ENCODE measurements at places on chromosomes 2 and 18.

- no peak for DNase-seq
Observed at GRCh38 chr18:25736516-25736915, 353.9 kb downstream of the SS18 start.

DNA sequence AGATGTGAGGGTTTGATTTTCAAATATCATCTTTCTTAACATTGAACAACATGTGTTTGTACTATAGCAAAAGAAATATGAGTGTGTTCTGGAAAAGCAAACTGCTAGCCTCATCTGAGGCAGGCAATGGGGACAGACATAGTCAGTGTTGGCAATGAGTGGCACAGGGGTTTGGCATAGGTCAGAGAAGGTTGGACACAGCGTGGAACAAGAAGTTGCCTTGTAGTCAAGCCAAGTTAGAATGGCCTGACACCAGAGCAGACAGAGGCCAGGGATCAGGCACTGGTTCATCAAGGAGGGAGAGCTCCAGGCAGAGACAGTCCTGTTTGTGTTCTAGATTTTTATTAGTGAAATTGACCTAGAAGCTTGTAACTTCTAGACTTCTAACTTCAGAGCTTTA lies 100.8 kb upstream of the TANK start:
- DNase-seq = no peak

- DNase-seq = no peak
Observed at GRCh38 chr2:165787334-165787733, 6.7 kb downstream of the GALNT3 start.

- DNase-seq = no peak
Observed at GRCh38 chr2:107721178-107721577, 105.5 kb upstream of the RGPD4 start.

- peak; percentile 41 for DNase-seq
Observed at GRCh38 chr2:111897924-111898702, at the start of gene MERTK. TSS of gene MERTK (plus strand) at chr2:111898607. CDS start at chr2:111898736, 129 bp downstream.

- DNase-seq = peak; percentile 51
Observed at GRCh38 chr18:46497129-46497528, 159.9 kb downstream of the LOXHD1 start.

DNA sequence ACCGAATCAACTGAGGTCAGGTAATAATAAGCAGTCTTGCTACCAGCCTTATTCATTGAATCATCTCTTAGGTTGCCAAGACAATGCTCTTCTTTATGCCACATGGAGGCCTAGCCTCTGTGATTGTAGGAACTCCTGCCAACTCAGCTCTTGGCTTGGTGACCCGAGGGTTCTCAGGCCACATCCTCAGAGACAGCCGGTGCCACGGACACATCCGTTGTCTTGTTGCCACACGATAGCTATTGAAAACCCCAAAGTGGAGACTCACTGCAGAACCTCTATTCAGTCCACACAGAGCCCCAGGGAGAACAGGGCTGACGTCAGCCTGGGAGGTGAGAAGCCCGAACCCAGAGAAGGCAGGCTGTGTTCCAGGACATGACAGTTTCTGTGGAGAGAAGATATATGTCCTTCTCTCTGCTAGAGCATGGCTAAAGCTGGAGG lies 53.5 kb upstream of the TGFA start:
- peak; percentile 29 for DNase-seq

- no peak for DNase-seq
Observed at GRCh38 chr2:195620501-195620900, 36.5 kb upstream of the SLC39A10 start.

DNA sequence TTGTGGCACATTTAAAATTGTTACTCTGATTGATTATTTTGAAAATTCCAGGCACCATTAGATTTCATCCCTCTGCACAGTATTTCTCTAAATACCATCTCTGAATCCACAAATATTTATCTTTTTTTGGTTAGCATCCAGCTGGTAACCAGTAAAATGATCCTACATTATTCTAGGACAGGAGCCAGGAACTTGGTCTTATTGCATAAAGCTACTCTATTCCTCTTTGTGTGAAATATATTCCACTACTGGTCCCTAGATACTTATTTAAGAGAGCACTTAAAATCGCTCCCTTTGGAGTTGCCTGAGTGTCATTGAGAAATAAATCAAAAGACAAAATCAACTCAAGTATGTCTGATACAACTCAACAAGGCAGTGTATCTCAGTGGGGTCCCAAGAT lies 7.4 kb upstream of the MBOAT2 start:
- DNase-seq = no peak

GRCh38 chr2:158317642-158318041 lies 138.9 kb downstream of the CCDC148 start:
- DNase-seq = no peak

GRCh38 chr2:232329716-232330067 lies 48.9 kb upstream of the ALPP start:
- no peak for DNase-seq

DNA sequence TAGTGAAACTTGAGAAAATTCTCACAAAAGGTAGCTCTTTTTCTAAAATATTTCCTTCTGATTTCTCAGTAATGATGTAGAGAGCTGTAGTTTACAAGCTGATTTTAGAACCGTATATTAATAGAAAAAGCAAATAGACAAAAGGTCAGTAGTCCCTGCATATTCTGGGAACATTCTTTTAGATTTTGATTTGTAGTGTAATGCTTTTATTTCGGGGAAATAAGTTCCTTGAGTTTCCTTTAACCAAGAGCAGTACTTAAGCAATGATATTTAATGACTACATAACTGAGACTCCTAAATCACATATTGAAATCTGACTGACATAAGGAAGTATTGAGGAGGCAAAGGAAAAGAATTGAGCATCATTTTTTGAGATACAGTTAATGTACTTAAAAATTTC lies 22.4 kb downstream of the NBEAL1 start:
- DNase-seq = no peak

DNA sequence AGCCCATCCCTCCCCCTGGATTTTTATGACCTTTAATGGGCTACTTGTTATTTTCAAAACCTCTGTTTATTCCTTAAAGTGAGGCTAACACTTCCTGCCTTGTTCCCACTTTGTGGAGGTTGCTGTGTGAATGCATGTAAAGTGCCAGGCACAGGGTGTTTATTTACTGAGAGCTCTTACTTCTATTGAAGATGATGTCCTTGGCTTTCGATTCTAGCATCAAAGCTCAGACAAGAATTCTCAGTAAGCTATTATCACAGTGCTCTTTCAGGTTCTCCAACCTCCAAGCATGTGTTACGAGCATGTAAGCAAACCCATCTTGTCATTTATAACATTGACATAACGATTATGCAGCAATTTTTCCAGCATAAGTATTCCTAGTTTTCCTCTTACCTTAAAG lies 44.2 kb downstream of the DPYSL5 start:
- no peak for DNase-seq

- DNase-seq = no peak
Observed at GRCh38 chr2:111031546-111032478, 88.9 kb upstream of the BCL2L11 start.

- DNase-seq = no peak
Observed at GRCh38 chr2:3212984-3213383, 164.6 kb downstream of the EIPR1 start.

DNA sequence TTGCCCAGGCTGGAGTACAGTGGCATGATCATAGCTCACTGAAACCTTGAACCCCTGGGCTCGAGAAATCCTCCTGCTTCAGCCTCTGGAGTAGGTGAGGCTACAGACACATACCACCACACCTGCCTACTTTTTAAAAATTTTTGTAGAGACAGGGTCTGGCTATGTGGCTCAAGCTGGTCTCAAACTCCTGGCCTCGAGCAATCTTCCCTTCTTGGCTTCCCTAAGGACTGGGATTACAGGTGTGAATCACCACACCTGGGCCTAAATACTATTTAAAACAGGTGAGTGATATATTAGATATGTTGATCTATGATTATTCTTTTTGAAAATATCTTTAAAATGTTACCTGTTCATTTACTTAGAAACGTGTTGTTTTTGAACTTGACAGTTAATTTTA lies 57.2 kb downstream of the MOGAT1 start:
- no peak for DNase-seq

- no peak for DNase-seq
Observed at GRCh38 chr2:119440501-119440870, 8.8 kb downstream of the TMEM37 start.

DNA sequence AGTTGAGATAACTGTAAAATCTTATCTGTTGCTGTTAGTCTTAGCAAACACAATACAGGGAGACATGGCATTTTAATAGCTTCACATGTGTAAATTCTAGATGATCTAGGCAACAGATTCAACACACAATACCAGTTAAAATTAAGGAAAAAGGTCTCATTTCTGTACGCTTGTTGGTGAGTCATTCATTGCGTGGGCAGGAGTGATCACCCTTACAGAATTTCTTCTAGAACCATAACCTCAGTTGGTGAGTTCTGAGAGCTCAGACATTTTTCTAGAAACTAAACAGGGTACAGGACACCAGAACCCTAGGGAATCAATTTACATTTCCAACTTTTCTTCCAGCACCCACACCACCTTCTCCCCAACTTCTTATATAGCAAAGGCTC lies 81.9 kb downstream of the SLC8A1 start:
- no peak for DNase-seq

- no peak for DNase-seq
Observed at GRCh38 chr2:43324259-43325106, 98.1 kb upstream of the ZFP36L2 start.

DNA sequence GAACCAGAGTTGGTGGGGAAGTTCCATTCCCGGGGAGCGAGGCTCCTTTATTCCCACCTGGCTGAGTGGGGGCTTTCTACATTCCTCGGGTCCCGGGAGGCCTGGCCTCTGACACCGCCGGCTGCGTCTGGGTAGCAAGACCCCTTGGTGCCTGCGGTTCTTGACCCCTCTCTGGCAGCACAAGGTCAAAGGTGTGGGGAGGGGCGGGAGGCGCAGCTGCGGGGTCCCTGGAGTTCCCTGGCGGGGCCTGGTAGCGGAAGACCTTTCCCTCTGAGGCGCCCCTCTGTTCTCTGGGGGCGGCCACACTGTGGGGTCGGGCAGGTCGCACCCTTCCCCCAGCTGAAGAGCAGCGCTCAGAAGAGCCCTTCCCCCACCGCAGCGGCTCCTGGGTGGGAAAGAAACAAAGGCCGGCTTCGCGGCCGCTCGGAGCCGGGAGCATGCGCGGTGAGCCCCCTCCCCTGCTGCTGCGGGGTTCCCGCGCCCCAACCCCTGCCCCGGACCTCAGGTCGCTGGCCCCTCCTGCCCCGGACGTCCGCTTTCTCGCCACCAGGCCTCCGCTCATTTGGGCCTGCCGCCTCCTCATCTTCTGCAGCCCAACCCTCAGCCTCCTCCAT lies 146.3 kb downstream of the ANKRD44 start:
- DNase-seq = no peak

DNA sequence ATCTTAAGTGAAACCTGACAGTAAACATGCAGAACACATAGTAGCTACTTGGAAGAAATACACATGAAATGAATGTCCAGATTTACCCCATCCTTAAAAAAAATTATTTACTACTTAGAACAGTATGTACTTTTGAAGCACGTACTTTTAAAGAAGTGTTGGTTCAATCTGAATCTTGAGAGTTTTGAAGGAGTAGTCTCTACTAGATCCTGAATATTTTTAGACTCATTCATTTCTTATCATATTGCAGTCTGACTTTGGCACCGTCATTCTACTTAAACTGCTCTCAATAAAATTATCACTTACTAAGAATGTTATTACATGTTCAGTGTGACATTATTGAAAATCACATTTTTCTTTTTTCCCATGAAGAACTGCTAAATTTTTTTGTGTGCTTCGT lies 187.8 kb downstream of the DPP4 start:
- DNase-seq = no peak

- DNase-seq = no peak
Observed at GRCh38 chr18:45764000-45764686, 40.2 kb downstream of the SLC14A1 start.

DNA sequence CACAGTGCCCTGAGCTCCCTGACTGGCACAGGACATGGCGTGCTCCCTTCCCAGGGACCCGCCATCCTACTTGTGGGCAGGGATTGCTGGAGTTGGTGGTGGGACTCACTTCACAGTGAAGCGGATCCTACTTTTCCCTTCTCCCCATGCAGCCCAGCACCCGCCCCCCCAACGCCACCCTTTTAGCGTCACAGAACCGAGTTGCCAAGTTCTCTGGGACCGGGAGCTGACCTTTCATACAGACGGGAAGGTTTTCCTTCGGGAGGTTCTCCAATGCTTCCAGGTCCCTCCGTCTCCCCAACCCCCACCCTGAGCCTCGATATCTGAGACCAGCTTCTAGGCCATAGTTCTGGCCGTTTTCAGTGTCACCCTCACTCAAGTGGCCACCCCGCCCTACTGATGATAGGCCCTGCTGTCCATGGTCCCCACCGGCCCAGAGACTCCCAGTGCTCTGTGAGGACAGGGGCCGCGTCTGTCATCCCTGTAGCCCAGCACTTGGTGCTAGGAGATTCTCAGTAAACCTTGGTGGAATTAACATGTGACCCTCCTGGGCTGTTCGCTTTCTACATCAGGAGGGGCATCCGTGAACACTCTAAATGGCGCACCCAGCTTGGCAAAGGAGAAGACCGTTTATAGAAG lies 1.6 kb upstream of the DNMT3A start:
- DNase-seq = no peak

DNA sequence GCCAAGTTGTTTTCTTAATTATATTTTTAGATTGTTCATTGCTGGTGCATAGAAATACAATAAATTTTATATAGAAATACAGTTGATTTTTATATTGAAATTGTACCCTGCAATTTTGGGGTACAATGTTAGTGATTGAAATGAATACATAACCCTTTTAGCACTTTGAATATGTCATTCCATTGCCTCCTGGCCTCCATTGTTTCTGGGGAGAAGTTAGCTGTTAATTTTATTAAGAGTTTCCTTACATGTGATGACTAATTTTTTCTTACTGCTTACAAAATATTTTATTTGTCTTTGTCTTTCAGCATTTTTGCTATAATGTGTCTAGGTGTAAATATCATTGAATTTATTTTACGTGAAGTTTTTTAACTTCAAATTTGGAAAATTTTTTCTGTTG lies 176.5 kb upstream of the DCC start:
- no peak for DNase-seq

GRCh38 chr18:35443434-35443833 lies 54.3 kb downstream of the INO80C start:
- no peak for DNase-seq
